Mammary microvascular endothelial cell (primary cell): ENCODE measurements at places on chromosomes 4 and X. TPM values are rescaled to one million over a fixed set of nuclear protein-coding genes. Genes with fewer than 3 reads are reported as not detected.

Gene AP1AR
- 25.4 and 27.0 TPM in 2 replicates for total RNA-seq

Gene PAGE5
- not detected in 2 replicates for total RNA-seq

Gene SUPT20HL1
- total RNA-seq, result not detected in 2 replicates

Gene ARX
- total RNA-seq, result not detected in 2 replicates

Gene MAPK10
- total RNA-seq, result 0.07 TPM in 1 of 2 replicates, not detected in the other

Gene ADH7
- total RNA-seq, result not detected in 2 replicates

Gene NOP14
- 32.4 and 33.7 TPM in 2 replicates for total RNA-seq

Gene EVC2
- 2.5 TPM in 2 replicates for total RNA-seq

Gene CACNA1F
- not detected in 2 replicates for total RNA-seq

Gene TCEAL6
- not detected in 2 replicates for total RNA-seq
